ENCODE measurements at places on chromosomes 4 and X.

DNA sequence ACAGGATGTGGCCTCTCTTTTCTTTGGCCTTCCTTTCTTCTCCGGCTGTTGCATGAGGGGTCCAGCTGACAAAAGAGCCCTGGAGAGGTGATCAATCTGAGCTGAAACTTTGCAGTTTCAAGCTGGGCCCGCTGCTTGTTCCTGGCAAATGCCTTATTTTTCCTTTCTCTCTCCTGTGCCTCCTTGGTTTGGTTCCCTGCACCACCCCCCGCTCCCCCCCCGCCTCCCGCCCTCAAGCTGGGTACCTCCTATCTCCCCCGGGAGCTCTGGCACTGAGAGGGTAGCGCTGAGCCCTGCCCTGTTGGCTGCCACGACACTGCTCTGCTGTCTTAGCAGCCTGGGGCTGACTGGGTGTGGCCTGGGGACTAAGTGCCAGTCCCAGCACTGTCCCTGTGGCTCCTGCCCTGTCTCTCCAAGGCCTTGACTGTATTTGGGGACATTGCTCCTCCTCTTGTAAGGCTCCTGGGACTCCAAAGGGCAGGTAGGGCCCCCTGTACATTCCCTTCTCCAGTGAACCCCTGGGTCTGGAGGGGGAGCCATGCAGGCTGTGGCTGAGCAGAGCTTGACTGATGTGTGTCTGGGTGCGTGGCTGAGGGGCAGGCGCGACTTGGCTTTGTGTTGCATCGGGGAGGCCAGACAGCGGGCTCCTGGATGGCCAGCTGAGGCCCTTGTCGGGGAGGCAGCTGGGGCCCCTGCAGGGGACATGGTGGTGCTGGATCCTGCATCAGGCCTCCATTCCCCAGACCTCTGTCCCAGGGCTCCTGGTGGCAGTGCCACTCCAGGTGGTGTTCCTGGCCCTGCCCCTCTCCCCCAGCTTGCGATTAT is 1.1 kb downstream of the PLXNA3 start:
- DNase-seq, result no peak

DNA sequence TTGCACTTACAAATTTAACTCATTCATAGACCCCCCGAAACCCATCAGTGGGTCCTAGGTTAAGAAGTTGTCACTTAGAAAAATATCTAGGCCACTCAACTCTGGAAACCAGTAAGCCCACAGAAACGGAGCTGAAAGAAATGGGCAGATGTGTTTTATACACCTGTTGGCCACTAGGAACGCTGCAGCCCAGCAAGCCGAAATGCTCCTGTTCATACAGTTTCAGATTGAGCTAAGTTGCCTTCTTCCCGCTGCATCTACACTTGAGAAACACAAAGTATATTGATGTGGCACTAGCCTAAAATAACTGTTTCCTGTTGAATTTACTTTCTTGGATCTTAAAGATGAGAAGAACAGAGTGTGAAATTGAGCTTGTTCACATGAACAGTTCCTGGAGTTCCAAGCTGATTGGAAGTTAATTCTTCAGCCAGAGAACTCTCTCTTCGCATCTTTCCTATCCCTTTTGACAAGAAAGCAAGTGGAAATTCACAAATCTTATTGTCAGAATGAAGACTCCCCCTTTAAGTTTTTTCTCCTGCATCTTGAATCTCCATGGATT is 174.1 kb downstream of the RBMX2 start:
- no peak for DNase-seq

DNA sequence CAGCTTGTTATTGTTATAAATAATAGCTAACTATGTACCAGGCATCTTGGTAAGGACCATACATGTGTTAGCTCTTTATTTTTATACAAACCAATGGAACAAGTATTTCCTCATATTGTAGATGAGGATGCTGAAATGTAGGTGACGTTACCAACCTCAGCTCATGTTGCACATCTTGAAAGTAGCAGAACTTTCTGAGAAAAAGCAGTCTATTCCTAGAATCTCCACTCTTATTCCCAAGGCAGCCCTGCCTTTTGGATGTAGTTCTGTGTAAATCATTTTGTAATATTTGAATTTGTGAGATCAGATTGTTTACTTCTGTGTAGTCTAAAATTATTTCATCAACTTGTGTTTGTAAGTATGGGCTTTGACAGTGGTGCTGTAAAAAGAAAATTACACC is 5.3 kb downstream of the FHDC1 start:
- no peak for DNase-seq

DNA sequence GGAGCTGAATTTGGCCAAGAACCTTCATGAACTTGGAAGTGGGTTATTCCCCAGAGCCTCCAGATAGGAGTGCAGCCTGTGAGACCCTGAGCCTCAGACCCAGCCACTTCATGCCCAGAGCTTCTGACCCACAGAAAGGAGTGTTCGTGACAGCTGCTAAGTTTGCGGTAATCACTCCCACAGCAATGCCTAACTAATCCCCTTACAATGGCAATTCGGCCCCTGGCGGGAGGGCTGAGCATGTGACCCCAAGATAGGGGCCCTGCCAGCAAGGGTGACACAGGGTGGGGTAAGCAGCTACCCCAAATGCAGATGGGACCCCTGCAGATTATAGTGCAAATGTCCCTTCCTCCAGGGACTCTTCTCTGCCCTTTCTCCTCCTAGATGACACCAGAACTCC is 22.5 kb downstream of the PNMA6E start:
- no peak for DNase-seq

DNA sequence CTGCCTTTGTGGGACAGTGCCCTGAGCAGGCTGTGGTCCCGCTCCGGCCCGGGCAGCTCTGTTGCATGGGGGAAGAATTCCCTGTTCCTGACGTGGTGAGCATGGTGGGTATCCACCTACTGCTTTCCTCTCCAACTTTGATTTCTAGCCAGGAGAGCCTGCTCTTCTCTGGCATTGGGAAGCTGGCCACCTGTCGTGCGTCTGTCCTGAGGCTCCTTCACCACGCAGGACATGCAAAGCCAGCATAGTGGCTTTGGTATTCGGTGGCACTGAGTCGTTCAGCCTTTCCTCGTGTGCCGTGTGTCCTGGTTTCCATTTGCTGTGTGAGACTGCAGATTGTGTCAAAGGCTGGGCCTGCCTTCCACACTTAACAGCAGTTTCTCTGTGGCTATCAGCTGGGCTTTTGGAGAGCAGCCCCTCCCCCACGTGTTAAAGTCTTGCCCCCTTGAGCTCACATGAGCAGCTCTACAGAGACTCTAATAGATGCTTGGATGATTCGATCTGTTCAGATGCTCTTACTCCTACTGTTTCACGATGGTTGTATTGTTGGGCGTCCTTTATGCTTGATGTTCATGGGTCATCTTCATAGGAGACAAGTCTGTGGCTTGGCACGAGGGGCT is 46.3 kb upstream of the CLCN4 start:
- no peak for DNase-seq

DNA sequence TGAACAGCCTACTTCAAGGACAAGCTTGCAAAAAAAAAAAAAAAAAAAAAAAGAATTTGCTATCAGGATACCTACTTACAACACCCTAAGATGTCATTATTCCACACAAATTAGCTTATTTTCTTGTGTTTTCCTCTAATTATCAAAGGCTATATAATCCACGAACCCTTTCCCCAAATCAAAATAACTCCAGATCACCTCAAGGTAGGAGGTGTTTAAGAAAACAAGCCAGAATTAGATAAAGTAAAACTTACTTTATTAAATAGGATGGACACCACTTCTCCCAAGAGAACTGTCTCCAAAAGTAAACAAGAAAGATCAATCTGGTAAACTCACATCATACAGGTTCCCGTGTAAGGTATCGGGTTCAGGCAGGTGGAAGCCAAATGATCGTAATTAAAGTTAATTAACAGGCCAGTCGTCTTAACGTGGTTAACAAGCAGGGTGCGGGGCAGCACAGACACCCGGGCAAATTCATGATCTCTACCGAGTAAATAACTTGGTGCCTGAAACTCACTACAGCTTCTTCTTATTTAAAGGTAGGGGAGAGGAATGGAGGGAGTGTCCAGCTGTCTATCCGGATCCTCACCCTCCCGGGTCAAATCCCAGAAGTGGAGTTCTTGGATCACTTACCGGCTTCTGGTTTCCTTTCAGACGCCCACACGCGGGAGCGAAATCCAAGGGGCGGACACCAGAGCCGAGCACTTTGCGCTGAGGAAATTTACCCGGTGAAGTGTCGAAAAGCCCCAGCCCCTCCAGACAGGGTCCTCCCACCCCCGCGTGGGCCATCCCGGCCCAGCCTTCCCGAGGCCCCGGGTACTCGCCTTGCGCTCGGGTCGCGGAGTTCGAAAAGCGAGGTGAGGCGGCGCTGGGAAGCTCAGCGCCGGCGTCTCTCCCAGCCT is 708 bp downstream of the ARAP2 start:
- DNase-seq, result peak; percentile 45

- DNase-seq, result no peak
Observed at GRCh38 chrX:13522811-13523210, 46.6 kb upstream of the EGFL6 start.

DNA sequence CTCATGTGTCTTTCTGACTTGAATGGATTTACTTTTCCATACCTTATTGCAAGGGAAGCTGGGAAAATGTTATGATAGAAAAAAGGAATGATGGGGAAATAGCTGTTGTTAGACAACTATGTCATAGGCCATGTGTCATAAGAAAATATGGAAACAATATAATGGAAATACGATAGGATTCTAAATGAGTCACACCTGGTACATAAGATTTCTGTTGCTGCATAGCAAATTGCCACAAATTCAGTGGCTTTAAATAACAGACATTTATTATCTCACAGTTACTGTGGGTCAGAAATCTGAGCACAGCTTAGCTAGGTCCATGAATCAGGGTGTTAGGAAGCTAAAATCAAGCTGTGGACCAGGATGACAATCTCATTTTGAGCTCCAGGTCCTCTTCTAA is 44.6 kb upstream of the ANKRD50 start:
- no peak for DNase-seq

DNA sequence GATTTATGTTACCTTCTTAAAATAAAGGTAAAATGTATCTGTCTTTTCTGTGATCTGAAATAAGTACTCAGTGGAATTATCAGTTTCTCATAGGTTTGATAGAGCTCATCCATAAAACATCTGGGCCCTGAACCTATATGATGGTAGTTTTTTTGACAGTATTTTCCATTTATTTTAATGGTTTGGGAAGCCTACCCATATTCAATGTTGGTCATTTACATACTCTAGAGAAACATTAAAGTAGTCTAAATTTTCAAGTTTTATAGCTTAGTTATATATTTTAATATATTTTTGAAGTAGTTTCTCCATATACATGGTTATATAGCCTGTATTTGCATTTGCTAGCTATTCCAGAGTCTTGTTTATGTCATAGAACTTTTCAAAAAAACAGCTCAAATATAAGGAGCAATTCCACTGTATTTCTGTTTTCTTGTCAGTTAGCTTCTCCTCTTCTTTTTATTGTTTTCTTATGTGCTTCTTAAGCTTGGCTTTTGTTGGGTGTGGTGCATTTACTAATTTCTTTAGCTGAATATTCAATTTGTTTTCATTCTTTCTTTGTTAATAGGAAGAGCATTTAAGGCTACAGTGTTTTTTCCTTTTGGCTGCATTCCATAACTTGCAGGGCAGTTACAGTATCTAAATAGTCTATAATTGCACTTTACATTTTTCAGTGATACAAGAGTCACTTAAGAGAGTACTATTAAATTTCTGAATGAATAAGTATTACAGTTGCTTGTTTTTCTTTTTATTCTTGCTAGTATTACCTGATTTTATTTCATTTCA is 181.4 kb downstream of the DKK2 start:
- DNase-seq, result no peak

- no peak for DNase-seq
Observed at GRCh38 chrX:109840585-109840984, 107.5 kb upstream of the ACSL4 start.

- DNase-seq, result no peak
Observed at GRCh38 chr4:91497892-91498291, 805.9 kb upstream of the GRID2 start.

GRCh38 chrX:2714551-2714950 is 23.5 kb downstream of the CD99 start:
- DNase-seq, result no peak

- no peak for DNase-seq
Observed at GRCh38 chr4:185868983-185869382, 57.0 kb upstream of the SORBS2 start.

DNA sequence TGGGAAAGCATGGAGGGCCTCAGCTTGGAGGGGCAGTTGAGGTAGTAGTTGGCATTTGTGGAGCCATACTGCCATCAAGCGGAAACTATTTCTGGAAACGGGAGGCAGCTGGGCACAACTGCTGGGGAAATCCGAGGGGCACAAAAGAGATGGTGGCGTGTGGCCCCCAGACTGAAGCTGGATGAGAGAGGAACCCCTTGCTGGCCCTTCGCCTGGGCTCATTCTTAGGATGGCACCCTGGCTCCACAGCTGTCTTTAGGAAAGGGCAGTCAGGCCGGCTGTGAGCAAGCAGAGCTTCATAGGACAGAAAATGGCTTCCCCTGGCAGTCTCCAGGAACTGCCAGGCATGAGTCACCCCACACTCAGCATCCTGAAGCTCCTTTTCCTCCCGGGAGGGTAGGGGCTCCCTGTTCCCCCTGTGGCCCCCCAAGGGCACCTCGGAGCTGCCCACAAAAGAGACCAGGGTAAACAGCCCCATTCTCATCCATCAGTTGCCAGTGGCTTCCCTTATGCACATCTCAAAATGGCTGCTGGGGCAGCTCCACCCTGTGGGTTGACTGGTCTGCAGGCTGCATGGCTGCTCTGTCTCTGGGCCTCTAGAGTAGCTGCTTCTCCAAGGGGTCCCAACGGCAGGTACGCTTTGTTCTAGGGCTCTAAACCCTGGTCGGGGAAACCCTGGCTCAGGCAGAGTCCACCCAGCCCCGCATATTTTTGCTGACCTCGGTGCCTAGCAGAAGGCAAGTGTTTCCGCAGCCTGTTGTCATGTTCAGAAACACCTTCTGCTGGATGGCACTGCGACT is 64.7 kb downstream of the NBDY start:
- DNase-seq, result no peak

GRCh38 chr4:70945046-70945445 is 42.9 kb downstream of the MOB1B start:
- no peak for DNase-seq

DNA sequence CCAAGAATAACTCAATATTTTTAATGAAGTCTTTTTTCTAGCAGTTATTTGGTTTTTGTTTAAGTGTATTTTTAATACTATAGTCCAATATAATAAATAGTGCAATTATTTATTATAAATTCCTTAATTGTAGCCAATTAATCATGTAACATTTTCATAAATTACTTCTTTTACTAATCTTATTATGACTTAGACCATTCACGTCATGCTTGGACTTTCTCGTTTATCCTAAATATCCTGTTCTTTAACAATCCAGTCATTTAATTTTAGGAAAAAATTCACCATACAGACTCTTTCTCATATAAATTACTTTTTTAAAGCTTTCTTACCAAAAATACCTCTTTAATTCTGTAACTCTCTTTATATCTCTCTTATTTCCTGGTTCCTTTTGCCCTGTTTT is 350.1 kb downstream of the AR start:
- DNase-seq, result no peak

All from activated T-helper 9 cell treated with anti-CD3 and anti-CD28 coated beads, Interleukin-2, amount 50 U/mL, for 16 hours (primary cell).